ENCODE measurements at places on chromosomes 16 and 17.

- no peaks in the 10 kb centered on the region for H3K27me3 ChIP-seq
- DNase-seq = no peak
- peak overlapping the region; percentile 78 for H3K4me3 ChIP-seq
- peaks cover 15% of the 10 kb centered on the region for H3K4me1 ChIP-seq
- peak overlapping the region; percentile 96 for H3K27ac ChIP-seq
These were observed 742 bp upstream of the SLC9A5 start for GRCh38 chr16:67248073-67248400.

GRCh38 chr17:44218344-44219107, 949 bp downstream of the UBTF start:
- H3K27me3 ChIP-seq = no peaks in the 10 kb centered on the region
- H3K4me3 ChIP-seq = peak overlapping the region; percentile 72
- peak; percentile 84 for DNase-seq

DNA sequence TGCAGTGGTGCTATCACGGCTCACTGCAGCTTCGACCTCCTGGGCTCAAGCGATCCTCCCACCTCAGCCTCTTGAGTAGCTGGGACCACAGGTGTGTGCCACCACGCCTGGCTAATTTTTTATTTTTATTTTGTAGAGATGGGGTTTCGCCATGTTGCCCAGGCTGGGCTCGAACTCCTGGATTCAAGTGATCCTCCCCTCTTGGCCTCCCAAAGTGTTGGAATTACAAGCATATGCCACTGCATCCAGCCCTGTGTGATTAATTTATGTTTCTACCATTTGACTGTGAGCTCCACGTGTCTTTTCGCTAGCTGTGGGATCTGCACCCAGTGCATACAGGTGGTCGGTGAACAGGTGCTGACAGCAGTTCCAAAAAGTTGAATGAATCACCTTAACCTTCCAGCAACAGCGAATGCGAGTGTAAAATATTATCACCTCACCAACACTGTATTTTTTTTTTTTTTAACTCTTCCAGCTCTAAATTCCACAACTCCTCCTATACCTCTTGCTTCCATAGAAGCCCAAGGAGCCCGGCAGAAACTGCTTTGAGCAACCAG, 484 bp upstream of the NUDT7 start:
- H3K4me3 ChIP-seq = peak overlapping the region; percentile 77
- no peaks in the 10 kb centered on the region for H3K27me3 ChIP-seq
- H3K27ac ChIP-seq = no peak overlapping the region
- H3K36me3 ChIP-seq = no peaks in the 10 kb centered on the region
- no peak for DNase-seq

GRCh38 chr17:29140631-29141513, 39.3 kb downstream of the MYO18A start:
- H3K4me1 ChIP-seq = peaks cover 4% of the 10 kb centered on the region
- no peaks in the 10 kb centered on the region for H3K36me3 ChIP-seq
- peak overlapping the region; percentile 39 for H3K4me3 ChIP-seq
- H3K27ac ChIP-seq = peak overlapping the region; percentile 82
- no peak for DNase-seq

DNA sequence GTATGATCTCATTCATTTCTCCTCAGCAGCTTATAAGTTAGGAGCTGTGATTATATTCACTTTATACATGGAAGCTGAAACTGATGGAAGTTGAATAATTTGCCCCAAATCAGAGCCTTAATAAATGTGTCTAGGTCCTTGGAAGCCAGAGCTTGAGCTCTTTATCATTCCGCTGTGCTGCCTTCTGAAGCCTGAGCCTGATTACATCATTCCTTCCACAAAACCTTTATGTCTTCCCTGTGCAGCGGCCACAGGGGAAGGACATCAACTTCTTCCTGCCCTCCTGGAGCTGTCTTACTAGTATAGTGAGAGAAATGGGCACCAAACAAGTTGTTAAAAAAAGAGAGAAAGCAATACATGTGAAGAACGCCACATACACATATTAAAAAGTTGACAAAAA, 6.8 kb downstream of the TNRC6C start:
- DNase-seq = no peak
- no peak overlapping the region for H3K27ac ChIP-seq
- H3K4me3 ChIP-seq = no peak overlapping the region
- no peaks in the 10 kb centered on the region for H3K27me3 ChIP-seq
- no peaks in the 10 kb centered on the region for H3K36me3 ChIP-seq
- H3K4me1 ChIP-seq = no peaks in the 10 kb centered on the region

DNA sequence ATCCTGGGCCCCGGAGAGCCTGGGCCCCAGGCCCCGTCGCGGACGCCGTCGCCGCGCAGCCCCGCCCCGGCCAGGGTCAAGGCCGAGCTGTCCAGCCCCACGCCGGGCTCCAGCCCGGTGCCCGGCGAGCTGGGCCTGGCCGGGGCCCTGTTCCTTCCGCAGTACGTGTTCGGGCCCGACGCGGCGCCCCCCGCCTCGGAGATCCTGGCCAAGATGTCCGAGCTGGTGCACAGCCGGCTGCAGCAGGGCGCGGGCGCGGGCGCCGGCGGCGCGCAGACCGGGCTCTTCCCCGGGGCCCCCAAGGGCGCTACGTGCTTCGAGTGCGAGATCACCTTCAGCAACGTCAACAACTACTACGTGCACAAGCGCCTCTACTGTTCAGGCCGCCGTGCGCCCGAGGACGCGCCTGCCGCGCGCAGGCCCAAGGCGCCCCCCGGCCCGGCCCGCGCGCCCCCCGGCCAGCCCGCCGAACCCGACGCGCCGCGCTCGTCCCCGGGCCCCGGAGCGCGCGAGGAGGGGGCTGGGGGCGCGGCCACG, 36.8 kb upstream of the ZC3H18 start:
- H3K27me3 ChIP-seq = peaks cover 7% of the 10 kb centered on the region
- peak overlapping the region; percentile 96 for H3K27ac ChIP-seq
- H3K4me1 ChIP-seq = peaks cover 7% of the 10 kb centered on the region
- no peak for DNase-seq

DNA sequence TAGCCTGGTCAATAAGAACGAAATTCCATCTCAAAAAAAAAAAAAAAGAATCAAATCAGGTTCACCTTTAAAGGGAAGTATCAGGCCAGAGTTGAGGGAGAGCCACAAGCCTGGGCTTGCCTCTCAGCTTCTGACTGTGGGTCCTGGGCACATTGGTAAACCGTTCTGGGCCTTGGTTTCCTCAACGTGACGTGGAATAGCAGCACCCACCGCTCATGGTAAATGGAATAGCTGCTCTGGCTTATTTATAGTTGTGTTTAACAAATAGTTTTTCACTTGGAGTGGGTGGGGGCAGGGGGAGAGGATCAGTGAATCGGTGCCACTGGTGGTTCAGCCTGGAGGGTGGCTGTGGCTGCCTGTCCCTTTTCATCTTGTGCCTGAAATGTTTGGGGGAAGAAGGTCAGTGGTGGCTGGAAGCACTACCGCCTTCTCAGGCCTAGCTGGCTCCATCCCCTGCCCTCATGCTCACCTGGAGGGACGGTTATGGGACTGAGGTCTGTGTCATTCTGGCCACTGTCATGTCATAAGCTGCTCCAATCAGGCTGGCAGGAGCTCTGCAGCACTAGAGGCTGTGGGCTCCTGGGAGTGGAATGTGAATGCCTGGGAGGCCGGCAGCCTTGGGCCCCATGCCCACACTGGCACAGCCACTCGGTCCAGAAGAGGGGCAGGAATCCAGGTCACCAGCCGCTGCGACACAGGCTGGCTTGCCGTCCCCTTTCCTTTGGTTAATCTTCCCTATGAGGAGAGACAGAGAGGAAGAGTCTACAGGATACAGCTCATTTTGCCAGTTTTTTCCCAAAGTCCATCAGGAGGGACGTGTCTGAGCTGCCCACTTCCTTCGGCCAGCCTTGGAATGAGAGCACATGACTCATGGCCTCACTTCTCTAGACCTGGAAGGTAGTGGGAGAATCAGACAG, 27.0 kb downstream of the CCR7 start:
- no peaks in the 10 kb centered on the region for H3K27me3 ChIP-seq
- peak overlapping the region; percentile 96 for H3K27ac ChIP-seq
- DNase-seq = peak; percentile 68
- no peak overlapping the region for H3K4me3 ChIP-seq
- H3K4me1 ChIP-seq = peaks cover 54% of the 10 kb centered on the region

GRCh38 chr16:21009815-21010214, 109.2 kb downstream of the LYRM1 start:
- H3K27ac ChIP-seq = no peak overlapping the region
- H3K4me1 ChIP-seq = no peaks in the 10 kb centered on the region
- DNase-seq = no peak
- no peaks in the 10 kb centered on the region for H3K36me3 ChIP-seq
- H3K4me3 ChIP-seq = no peak overlapping the region

DNA sequence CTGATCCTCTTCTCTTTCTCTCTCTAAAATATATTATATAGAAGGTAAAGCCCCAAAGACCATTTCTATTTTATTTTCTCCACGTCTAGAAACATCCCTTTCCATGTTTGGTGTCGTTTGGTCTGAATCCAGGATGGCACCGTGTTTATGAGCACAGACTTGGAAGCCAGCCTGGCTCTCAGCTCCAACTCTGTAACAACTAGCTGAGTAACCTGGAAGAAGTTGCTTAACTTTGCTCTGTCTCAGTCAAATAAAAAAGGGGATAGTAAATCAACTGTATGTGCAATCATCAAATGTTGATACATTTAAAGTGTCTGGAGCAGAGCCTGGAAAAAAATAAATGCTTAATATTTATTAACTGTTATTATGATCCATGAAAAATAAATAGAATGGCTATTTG, 249.8 kb upstream of the MAF start:
- DNase-seq = peak; percentile 43
- no peaks in the 10 kb centered on the region for H3K36me3 ChIP-seq
- no peaks in the 10 kb centered on the region for H3K4me1 ChIP-seq
- no peak overlapping the region for H3K4me3 ChIP-seq

DNA sequence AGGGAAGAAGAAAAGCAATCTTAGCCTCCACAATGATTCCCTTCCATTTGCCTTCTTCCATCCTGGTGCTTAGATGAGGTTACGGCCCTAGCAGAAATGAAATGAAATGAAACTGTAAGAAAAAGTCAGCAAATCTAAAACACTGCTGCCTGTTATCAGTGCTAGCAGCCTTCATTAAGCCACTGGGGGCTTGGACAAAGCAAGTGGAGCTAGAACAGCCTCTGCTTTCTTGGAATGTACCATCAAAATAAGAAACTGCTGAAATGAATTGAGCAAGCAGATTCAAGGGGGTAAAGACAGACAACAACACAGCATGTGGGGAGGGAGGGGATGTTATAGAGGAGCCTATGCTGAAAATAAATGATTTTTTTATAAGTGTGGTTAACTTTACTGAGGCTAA, 5.1 kb downstream of the ANKFN1 start:
- H3K27ac ChIP-seq = no peak overlapping the region
- DNase-seq = no peak
- H3K36me3 ChIP-seq = no peaks in the 10 kb centered on the region
- H3K4me1 ChIP-seq = no peaks in the 10 kb centered on the region

DNA sequence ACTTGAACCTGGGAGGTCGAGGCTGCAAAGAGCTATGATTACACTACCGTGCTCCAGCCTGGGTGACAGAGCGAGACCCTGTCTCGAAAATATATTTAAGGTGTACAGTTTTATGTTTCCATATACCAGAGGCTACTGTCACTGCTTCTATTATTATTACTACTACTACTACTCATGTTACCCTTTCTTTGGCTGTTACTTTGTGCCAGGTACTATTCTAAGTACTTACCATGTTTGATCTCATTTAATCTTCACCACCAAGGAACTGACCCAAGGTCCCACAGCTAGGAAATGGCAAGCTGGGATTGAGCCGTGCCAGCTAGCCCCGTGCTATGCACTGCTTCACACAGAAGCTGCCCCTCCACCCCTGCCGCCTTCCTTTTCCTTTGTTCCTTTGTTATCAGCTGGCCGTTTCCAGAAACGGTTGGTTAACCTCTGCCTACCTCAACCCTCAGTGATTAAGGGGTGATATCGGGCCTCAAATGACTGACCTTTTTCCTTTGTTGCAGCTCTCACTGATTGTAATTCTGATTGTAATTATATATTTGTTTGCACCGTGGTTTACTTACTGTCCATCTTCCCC, 78.4 kb downstream of the ABCC1 start:
- H3K4me3 ChIP-seq = no peak overlapping the region
- no peak overlapping the region for H3K27ac ChIP-seq

DNA sequence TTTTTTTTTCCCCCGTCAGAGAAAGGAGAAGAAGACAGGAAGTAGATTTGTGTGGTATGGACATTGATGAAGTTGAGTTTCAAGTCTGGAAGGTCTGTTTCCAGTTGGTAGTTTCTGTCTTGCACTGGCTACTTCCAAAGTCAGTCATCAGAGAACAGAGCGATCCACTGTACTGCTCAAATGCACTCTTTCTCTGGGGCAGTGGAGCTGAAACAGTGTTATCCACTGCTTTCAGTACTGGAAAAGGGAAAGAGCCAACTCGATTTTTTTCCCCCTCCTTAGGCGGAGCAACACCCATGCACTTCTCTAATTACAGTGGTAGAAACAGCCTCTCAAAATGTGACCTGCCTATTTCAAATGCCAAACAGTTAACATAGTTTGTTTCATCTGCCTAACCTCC, 7.4 kb downstream of the PRKCA start:
- no peak overlapping the region for H3K4me3 ChIP-seq
- no peak overlapping the region for H3K27ac ChIP-seq
- no peaks in the 10 kb centered on the region for H3K36me3 ChIP-seq
- H3K4me1 ChIP-seq = no peaks in the 10 kb centered on the region

- no peaks in the 10 kb centered on the region for H3K36me3 ChIP-seq
- no peaks in the 10 kb centered on the region for H3K4me1 ChIP-seq
- peaks cover 4% of the 10 kb centered on the region for H3K27me3 ChIP-seq
These were observed 8.0 kb downstream of the HS3ST3A1 start for GRCh38 chr17:13593757-13594156.

GRCh38 chr16:23843143-23843542, 7.4 kb downstream of the PRKCB start:
- peaks cover 17% of the 10 kb centered on the region for H3K27me3 ChIP-seq
- DNase-seq = no peak
- no peaks in the 10 kb centered on the region for H3K36me3 ChIP-seq
- no peak overlapping the region for H3K27ac ChIP-seq

- no peaks in the 10 kb centered on the region for H3K4me1 ChIP-seq
- H3K36me3 ChIP-seq = no peaks in the 10 kb centered on the region
- no peaks in the 10 kb centered on the region for H3K27me3 ChIP-seq
- H3K27ac ChIP-seq = no peak overlapping the region
- H3K4me3 ChIP-seq = no peak overlapping the region
These were observed 186.5 kb downstream of the STX8 start for GRCh38 chr17:9389111-9389527.

DNA sequence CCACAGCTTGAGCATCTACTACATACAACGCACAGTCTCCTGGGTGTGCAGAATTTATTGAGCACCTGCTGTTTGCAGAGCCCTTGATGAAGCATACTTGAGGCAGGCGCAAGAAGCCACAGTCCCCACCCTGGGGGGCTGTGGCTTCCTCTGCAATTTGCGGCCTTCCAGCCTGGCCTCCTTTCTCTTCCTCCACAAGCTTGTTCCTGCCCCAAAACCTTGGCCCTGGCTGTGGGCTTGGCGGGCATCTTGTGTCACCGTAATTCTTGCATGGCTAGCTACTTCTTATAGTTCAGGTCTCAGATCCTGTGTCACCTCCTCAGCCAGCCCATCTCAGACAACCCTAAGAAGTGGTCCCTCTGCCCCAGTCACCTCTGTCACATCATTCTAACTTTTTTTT, 43.9 kb upstream of the POLR3E start:
- H3K4me3 ChIP-seq = no peak overlapping the region
- H3K27ac ChIP-seq = no peak overlapping the region
- DNase-seq = no peak
- peaks cover 22% of the 10 kb centered on the region for H3K36me3 ChIP-seq
- no peaks in the 10 kb centered on the region for H3K27me3 ChIP-seq

All from breast epithelium (tissue), 4 donors.